ENCODE measurements at places on chromosomes 3 and 15. TPM values are rescaled to one million over a fixed set of nuclear protein-coding genes. Genes with fewer than 3 reads are reported as not detected.

NTRK3 gene
- total RNA-seq = 0.11 TPM

CRYGS gene
- total RNA-seq = 12.2 TPM

GRK7 gene
- not detected for total RNA-seq

SLC9C1 gene
- total RNA-seq = not detected

CFAP100 gene
- total RNA-seq = not detected

NEO1 gene
- 7.6 TPM for total RNA-seq

GRIP2 gene
- not detected for total RNA-seq

DUOXA1 gene
- total RNA-seq = not detected

ACKR2 gene
- 0.43 TPM for total RNA-seq

GOLGA8H gene
- total RNA-seq = not detected

C15orf61 gene
- 13.3 TPM for total RNA-seq

CPNE9 gene
- total RNA-seq = 0.18 TPM

EIF1B gene
- total RNA-seq = 26.6 TPM

TMC3 gene
- not detected for total RNA-seq

NR1D2 gene
- total RNA-seq = 8.3 TPM

FBXW12 gene
- not detected for total RNA-seq

DNA sequence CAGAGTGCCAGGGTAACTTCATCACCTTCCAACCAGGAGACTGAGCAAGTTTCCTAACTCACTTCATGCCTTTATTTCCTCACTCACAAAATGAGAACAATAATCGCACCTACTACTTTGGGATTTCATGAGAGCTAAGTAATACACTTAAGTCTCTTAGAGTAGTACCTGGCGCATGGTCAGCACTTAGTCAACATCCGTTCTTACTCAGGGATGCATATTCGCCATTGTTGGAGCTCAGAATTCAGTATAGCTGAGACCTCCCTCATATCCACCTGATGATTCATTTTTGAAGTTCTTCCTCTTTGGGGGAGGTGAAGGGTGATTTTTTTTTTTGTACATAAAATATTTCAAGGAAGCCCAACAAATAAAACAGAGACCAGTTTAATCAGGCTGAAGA lies 188.2 kb downstream of the AGBL1 start:
- no peak for DNase-seq

DNA sequence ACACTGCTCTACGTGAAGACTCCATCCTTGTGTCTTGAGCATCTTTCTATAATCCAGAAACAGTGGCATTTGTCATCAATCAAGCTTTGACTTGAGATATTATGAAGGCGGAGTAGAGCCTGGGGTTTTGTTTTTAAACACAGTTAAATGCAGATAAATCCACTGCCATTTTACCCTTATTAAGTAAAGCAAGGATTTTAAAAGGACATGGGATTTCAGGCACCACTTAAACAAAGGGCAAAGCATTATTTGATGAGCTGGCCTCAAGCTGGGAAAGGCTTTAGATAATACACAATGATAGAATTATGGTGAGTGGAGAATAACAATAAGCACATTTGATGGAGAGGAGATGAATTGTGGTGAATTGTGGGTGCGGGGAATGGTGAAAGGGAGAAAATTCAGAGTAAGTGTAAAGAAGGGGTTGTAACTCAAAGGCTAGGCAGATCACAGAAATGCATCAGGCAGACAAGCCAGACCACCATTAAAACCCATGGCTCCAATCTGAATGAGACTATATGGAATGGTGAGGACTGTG lies 54.9 kb upstream of the GLCE start:
- no peak for DNase-seq

DNA sequence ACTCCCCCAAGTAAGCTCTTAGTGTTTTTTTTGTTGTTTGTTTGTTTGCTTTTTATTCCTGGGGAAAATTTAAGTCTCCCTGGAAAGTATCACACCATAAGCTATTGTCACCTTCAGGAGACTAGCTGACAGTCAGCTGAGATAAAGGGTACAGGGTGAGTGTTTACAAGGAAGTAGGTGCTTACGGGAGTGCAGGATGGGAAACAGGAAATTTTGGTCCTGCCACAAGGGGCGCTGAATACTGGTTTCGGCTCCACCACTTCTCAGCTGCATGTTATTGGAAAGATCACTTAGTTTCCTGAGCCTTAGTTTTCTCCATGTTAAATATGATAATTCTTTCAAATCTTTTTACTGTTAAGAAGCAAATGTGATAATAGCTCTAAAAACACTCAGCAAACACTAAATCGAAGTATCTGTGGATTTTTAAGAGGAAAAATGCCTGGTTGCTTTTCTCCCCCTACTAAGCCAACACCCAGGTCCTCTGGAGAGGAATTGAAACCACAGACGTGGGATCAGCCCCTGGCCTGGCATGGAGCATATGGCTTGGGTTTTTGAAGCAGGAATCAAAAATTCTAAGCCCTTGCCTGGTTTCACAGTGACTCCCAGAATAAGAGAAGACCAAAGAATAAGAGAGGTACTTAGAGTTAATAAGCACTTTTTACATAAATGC lies 90.7 kb downstream of the SCN11A start:
- peak; percentile 69 for DNase-seq

DNA sequence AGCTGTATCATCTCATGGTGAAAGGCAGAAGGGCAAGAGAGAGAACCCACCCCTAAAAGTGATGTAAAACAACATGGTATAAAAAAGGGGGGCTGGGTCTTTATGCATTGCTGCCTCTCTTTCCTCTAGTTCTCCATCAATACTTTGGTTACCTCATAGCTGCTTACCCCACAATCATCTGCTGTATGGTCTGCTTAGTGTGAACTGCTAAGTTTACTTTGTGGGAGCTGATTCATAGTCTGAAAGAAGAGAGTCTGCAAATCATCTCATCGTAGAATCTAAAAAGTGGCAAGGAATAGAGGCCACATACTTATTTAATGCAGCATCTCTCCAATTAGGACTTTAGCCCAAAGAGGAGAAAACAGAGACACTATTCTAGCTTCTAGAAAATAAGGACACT lies 546.8 kb downstream of the GBE1 start:
- no peak for DNase-seq

DNA sequence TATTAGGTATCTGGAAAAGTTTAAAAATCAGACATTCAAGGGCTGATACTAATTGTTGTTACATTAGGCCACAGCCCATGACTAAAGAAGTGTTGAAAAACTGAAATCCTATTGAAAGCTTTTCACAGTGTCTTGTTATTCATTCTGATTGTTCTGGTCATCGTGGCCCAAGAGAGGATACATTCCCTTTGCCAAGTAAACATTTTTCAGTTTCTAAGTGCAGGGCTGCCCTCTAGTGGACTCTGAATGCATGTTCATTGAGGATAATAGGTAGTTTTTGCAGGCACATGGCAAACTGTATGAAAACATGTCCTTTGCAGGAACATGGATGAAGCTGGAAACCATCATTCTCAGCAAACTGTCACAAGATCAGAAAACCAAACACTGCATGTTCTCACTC lies 181.1 kb downstream of the MYRIP start:
- DNase-seq = peak; percentile 89

- no peak for DNase-seq
These were observed 175.3 kb downstream of the PLCL2 start for GRCh38 chr3:17059989-17060550.

DNA sequence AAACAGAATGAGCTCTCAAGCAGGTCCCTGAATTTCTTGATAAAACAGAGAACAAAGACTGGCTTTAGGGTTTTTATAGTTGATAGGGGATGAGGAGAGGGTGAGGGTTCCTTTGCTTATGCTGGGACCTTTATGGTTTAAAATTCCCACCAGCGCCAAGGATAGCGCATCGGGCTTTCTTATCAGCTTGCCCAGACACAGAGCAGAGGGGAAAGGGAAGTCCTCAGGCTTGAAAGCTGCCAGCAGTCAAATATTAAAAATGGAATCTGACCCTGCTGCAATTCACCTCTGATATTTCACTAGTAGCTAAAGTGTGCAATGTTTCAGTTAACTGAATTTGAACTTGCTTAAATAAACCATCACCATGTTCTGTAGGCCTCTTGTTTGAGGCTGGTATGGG lies 55.0 kb upstream of the EPHA3 start:
- no peak for DNase-seq

DNA sequence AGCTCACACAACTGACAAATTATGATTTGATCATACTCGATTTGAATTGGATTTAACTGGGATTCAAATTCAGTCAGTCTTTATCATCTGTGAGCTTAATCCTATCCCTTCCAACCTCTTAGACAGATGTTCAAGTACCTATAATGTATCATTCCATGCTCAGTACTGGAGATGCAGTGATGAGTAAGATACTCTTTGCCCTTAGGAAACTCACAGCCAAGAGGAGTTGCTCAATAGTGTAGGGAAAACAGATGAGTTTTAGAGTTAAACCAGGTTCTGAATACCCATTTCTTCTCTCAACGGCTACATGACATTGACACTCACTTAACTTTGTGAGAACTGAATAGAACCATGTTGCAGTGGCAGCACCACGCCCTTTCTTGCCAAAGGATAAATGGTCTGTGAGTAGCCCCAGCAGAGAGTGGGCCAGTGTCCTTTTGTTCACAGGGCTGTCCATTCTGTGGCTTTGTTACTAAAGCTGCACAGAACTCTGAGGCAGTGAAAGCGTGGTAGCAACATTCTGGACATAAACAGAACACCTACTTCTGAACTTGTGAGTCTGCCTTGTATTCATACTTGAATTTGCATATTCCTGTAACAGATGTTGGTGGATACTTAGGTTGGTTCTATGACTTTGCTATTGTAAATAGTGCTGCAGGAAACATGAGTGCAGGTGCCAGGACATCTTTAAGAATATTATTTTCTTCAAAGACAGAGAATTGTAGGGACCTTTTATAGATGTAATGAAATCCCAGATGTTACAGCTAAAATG lies 91.6 kb downstream of the RASA2 start:
- DNase-seq = no peak

- no peak for DNase-seq
These were observed 60.9 kb downstream of the SCN10A start for GRCh38 chr3:38755130-38755529.

DNA sequence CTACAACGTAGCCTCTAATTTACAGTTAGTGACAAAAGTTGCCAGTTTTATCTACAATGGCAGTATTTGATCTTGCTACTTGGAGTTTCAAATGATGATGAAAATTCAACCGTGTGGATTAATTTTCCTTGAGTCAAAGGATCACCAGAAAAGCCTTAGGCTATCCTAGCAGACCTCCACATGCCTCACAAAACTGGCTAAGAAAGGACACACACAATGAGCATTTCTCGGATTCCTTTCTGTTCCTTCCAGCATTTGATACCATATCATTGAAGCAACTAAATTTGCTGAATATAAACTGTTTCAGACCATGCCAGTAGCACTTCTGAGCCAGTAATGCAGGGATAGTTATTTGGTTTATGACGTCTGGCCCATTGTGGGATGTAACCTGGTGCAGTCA lies 587.4 kb upstream of the MDFIC2 start:
- DNase-seq = no peak

DNA sequence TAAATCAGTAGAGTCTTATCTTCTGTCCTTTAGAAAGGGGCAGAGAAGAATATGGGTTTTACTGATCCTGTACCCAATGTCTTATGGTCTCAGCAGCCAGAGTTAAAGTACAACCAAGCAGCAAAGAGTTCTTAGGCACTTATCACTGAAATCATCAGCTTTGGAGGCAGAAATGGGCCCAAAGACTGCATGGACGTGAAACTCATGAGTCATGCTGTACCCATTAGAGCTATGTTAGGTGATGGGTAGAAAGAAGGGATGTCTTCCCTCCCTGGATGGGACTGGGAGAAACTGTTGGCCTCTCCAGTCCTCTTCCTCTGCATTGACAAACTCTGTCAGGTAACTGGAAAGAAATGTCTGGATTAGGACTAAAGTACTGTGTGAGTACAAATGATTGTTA lies 63.4 kb downstream of the EOMES start:
- DNase-seq = no peak

- DNase-seq = no peak
These were observed 89.7 kb upstream of the CMC1 start for GRCh38 chr3:28151608-28152228.

- no peak for DNase-seq
These were observed 75.1 kb downstream of the CD200 start for GRCh38 chr3:112407888-112408702.

- no peak for DNase-seq
These were observed 73.9 kb upstream of the TMEM108 start for GRCh38 chr3:132964266-132964665.

DNA sequence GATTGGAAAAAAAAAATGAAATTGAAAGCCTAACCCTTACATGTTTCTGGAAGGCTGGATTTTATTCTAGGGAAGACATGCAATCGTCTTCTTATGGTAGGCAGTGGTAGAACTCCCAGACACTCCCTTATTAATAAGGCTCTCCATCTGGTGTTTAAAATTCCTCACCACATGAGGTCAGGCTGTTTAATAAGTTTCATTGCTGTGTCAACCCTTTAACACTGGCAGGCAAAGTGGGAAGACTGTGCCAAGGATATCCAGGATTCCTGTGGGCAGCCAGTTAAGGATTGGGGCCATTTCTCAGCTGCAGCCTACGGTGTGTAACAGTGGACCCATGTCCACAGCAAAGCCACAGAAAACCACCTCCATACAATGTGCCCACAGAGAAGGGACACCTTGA lies 225.5 kb upstream of the CHRM5 start:
- no peak for DNase-seq

DNA sequence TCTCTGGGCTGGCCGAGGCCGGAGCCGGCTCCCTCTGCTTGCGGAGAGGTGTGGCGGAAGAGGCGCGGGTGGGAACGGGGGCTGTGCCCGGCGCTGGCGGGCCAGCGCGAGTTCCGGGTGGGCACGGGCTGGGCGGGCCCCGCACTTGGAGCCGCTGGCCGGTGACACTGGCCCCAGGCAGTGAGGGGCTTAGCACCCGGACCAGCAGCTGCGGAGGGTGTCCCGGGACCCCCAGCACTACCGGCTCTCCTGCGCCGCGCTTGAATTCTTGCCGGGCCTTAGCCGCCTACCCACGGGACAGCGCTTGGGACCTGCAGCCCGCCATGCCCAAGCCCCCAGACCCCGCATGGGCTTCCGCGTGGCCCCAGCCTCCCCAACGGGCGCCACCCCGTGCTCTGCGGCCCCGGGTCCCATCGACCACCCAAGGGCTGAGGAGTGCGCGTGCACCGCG lies 736.3 kb upstream of the ARRDC4 start:
- DNase-seq = no peak

- DNase-seq = no peak
These were observed 86.0 kb downstream of the CCR1 start for GRCh38 chr3:46122091-46122490.

Data from Karpas-422 (cell line).